ENCODE measurements at places on chromosomes 5 and 9.

DNA sequence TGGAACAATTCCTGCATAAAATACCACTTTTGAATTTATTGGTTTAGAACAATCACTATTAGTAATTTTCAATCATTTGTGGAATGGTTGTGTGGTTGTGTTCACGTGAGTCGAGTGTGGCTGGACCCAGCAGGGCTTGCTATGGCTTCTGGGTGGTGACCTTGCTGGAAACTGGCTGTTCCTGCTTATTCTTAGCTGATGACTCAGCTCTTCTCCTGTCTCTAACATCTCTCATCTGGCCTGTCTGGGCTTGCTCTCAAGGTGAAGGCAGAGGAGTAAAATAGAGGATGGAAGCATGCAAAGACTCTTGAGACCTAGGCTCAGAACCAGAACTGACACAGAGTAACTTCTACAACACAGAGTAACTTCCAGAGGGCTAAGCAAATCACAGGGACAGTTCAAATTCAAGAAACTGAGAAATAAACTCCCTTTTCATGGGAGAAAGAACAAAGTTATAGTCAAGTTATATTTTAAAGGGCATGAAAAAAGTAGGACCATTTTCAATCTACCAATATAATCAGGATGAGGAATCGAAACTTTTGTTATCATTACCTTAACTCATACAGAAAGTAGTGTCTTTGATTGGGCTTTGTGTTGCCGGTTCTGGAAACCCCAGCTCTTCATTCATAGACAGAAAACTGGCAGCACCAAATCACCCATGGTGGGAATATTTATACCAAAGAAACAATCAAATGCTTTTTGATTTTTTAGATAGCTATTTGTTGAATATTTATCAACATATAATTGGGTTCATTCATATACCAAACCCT, 665.1 kb downstream of the CDH18 start:
- DNase-seq: no peak

DNA sequence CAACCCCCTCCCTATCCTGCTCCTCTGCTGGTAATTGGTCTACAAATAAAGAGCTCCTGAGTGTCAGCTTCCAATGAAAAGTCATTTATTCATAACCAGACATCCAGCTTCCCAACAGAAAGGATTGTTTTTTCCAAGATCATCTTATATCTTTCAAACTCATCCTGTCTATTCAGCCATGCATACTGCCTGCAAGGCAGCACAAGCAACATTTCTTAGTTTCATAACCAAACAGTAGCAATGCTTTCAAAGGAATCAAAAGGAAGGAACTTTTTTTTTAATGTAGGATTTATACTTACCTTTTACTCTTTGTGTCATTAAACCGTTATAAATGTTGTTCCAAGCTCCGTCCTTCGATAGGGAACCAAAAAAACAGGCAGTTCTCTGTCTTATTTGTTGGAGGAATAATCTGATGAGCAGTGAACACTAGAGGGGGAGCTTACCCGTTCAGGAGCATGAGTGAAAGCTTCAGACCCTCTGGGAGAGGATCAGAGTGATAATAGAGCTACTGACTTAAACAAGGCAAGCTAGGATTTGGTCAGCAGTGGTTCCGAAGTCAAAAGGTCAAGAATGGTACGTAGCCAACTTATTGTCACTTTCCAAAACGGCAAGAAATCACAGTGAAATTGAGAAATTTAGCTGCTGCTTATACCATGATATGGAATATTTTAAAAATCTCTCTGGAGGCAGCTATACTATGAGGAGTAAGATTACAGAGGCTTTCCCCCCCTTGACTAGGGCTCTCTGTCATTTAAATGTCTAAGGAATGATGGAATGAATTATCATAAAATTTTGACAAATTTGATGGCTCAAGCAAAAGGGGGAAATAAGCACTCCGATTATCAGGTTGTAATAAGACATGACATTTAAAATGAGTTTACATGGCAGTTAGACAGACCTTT, 892.9 kb downstream of the NR2F1-AS1 start:
- no peak for DNase-seq

- no peak for DNase-seq
Observed at GRCh38 chr9:35798658-35799374, 7.4 kb downstream of the NPR2 start.

GRCh38 chr5:102036927-102037326, 259.2 kb downstream of the SLCO4C1 start:
- DNase-seq: no peak

GRCh38 chr9:17330097-17330496, 195.3 kb downstream of the CNTLN start:
- no peak for DNase-seq

DNA sequence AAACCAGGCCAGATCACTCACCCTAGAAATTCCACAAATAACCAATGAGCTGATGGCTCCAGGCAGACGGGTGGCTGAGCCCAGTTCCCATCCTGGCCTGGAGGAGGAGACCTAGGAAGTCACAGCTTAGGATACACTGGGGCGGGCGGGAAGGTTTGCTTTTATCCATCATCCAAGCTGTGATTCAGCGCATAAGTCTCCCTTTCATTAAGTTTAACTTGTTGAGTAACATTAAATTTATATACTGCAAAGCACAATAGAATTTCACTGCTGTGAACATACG, 55.7 kb downstream of the THBS4 start:
- no peak for DNase-seq

DNA sequence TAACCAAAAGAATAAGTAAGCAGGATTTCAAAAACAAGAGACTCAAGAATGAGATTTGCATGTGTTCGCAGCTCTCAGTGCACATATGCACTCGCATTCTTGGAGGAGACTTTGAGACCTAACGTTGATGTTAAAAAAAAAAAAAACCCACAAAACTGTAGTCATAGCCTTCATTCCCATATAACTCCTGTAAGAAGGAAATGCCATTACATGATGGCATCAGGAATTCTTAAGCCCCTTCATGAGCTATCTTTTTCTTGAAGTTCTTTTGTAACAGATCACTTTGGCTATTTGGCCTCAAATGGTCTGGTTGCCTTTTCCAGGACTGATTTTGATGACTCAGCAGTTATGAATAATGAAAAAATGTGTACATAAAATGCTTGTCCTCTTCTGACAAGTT, 113.8 kb downstream of the ALDH1A1 start:
- no peak for DNase-seq

- DNase-seq: no peak
Observed at GRCh38 chr5:1280177-1281037, 14.5 kb downstream of the TERT start.

GRCh38 chr5:116063950-116064349, 20.9 kb upstream of the COMMD10 start:
- DNase-seq: no peak

- no peak for DNase-seq
Observed at GRCh38 chr5:53766673-53767072, 206.2 kb downstream of the NDUFS4 start.

- DNase-seq: no peak
Observed at GRCh38 chr5:149546974-149547373, 4.3 kb downstream of the CSNK1A1 start.

GRCh38 chr9:113151696-113152630, 1.2 kb downstream of the SLC31A2 start:
- no peak for DNase-seq

DNA sequence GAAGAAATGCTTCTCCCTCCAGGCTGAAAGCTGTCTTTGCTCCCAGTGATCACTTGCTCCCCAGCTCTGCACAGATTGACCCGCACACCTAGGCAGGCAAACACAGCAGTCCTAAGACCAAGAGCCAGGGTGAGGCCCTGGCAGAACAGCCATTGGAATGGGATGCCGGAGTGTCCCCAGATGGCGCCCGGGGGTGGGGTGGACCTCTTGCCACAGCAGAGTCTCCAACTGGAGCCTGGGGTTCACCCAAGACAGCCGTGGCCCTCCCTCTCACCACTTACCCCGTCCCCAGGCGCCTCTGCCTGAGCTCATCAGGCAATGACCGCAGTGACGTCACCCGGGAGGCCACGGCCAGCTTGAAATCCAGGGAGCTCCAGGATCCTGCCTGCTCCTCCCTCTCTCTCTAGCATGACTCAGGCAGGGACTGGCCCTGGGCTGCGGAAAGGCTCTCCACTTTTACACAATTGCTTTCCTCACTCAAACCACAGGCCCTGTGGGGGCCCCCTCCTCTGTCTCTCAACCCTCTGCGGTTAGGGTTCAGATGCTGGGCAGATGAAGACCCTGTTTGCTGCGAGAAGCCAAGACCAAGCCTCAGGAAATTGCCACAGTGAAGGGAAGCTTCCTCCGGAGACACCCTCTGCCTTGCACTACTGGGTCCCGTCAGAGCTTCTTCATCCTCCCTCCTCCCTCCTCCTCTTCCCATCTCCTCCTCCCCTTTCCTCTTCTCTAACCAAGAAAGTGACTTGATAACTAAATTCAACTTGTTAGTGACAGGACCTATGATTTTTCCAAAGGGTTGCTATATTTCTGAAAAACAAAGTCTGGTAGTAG, 24.3 kb upstream of the PTGES start:
- DNase-seq: peak; percentile 9

Data from central memory CD4-positive, alpha-beta T cell (primary cell).